ENCODE measurements at places on chromosomes 5 and 9.
A peak's percentile ranks its signal among the peaks of the same experiment; 100 is the strongest.

- DNase-seq: no peak
These were observed 254.2 kb downstream of the TRIM32 start for GRCh38 chr9:116941266-116941665.

DNA sequence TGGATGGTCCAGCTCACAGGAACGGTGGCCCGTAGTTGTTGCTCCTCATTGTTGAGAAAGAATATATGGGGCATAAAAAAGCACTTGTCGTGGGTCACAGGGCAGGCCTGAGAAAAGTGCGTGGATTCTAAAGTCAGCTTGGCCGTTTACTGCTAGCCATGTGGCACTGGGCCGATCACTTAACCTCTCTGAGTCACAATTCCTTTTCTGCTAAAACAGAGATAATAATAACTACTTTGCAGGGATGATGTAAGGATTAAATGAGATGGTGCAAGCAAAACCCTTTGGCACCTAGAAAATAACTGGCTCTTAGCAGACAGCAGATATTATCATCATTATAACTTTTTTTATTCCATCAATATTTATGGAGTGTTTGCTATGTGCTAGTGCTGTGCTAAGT lies 579.7 kb downstream of the CCDC171 start:
- DNase-seq: no peak

- DNase-seq: no peak
These were observed 73.7 kb upstream of the PJA2 start for GRCh38 chr5:109483395-109483971.

DNA sequence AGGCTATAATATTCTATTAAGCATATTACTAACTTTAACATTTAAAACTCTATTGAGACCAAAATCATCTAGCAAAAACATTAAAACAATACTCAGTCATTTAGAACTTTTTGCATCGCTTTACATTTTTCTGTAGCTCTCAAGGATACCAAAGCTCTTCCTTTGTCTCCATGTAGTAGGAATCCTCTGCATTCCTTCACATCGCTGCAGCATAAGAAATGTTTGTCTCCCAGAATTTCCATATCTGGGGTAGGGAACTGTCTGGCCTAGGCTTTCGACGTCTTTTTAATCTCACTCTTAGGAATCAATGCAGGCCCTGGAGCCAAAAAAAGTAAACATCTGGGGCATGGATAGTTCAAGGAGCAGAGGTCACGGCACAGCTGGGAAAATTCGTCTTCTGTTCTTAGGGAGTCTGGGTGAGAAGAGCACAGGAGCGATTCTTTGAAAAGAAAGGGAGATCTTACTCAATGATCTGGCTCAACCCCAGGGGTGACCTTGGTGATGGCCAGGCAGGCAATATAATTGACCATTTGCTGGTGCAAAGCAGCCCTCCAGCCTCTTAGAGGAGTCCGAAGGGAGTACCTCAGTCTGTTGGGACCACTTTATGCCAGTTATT lies 23.2 kb upstream of the RAI14 start:
- no peak for DNase-seq

- peak; percentile 46 for DNase-seq
These were observed 18.5 kb downstream of the DDX31 start for GRCh38 chr9:132651259-132651658.

DNA sequence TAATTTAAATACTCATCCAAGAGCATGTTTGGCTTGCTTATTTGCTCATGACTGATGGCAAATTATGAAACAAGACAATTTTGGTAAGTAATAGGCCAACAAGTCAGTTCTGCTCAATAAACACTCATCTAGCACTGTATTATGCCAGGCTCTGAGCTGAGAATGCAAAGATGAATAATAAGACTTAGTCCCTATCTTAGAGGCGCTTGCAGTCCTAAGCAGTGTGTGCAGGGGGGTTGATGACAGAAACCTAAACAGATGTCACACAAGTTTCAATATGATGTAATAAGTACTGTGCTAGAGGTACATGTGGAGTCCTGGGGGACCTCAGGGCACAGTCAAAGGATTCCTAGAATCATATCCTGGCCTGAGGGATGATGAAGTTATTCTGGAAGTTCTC lies 287.6 kb upstream of the ADRA1B start:
- no peak for DNase-seq

- DNase-seq: no peak
These were observed 94.7 kb downstream of the ANGPTL2 start for GRCh38 chr9:127027694-127028093.

Data from activated naive CD4-positive, alpha-beta T cell treated with anti-CD3 and anti-CD28 coated beads, Interleukin-2, amount 10 ng/mL, durations not matched to agents 7 days and 5 days (primary cell).